ENCODE measurements at places on chromosomes 2 and 18.
A peak's percentile ranks its signal among the peaks of the same experiment; 100 is the strongest.

DNA sequence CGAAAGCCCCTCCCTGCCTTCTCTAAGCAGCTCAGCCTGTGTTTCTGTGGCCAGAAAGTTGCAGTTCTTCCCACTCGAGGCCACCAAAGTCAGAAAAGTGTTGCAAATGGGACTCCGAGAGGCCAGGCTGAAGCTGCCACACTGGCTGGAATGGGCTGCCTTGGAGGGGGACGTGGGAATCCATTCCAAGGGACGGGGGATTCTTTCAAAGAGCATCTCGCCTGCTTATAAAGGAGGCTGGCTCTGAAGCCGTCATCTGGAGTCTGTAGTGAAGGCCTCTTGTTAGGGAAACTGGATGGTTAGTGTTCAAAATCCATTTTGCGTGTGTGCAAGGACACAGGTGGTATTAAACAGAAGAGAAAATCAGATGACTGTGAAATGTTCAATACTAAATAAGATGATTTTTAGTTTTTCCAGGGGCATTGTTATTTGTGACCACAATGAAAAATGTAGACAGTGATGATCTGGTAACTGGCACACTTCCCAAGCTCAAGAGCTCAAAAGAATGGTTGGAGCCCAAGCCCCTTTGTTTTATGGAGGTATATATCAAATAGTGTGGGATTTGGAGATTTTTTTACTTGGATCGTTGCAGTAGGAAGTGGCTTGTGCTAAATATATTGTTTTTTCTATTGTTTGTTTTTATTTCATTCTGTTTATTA, 782 bp downstream of the FAM228B start:
- no peak for DNase-seq

GRCh38 chr18:9413576-9413975, 61.7 kb upstream of the RALBP1 start:
- peak; percentile 60 for DNase-seq

GRCh38 chr18:59783138-59783537, 85.9 kb upstream of the CCBE1 start:
- peak; percentile 38 for DNase-seq

GRCh38 chr2:128464456-128464855, 145.8 kb upstream of the HS6ST1 start:
- no peak for DNase-seq

GRCh38 chr2:8456151-8457091, 225.4 kb upstream of the ID2 start:
- DNase-seq: no peak

GRCh38 chr2:75317802-75318201, 118.5 kb upstream of the TACR1 start:
- DNase-seq: no peak

DNA sequence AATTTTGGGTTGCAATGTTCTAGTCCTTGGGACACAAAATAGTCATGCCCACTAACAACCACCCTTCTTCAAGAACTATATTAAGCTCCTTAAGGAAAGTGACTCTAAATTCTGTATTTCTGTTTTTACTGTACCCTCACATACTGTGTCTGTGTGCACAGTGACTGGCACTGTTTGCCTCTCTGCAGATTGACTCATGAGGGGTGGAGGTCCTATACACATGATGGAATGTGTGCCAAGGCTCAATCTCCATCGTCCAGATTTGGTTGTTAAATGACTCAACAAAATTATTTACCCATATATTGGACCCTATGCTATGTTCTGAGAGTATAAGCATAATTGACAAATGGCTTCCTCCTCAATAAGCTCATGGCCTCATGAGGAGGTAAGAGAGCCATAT, 126.6 kb upstream of the CWC22 start:
- no peak for DNase-seq

DNA sequence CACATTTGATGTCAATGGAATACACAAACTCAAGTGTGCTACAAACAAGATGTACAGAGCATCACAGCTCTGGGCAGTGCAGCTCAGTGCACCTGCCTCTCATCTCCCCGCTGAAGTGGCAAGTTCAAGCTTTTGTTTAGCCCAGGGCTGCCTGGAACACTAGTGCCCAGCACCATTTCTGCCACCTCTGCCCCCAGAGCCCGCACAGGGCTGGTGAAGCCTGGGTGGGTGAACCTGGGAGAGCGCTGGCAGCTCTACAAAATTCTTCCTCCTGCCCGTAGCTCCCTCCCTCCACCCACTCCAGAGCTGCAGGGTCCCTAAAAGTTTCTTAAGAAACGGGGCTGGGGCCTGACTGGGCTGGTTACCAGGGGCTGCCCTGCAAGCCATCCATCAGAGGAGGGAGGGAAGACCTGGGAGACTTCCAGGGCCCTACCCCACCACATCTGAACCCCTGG, 1.5 kb downstream of the HES6 start:
- DNase-seq: no peak

- no peak for DNase-seq
Measured at GRCh38 chr2:27727257-27727656, 44.3 kb upstream of the MRPL33 start.

DNA sequence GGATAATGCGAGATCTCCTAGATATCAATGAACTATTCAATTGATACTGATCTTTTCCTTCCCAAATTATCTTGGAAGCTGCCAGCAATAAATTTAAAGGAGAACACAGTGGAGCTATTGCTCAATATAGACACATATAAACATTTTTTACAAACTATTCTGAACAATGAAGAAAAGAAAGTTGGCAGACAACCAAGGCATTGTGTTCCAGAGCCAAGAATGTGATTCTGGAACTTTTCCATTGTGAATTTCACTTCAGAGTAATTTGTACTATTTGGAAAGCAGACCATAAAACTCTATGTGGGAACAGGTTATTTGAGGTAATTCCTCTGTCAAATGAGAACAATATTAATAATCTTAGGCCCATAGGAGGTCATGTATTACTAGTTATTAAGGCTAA, 588.2 kb downstream of the IRS1 start:
- no peak for DNase-seq

DNA sequence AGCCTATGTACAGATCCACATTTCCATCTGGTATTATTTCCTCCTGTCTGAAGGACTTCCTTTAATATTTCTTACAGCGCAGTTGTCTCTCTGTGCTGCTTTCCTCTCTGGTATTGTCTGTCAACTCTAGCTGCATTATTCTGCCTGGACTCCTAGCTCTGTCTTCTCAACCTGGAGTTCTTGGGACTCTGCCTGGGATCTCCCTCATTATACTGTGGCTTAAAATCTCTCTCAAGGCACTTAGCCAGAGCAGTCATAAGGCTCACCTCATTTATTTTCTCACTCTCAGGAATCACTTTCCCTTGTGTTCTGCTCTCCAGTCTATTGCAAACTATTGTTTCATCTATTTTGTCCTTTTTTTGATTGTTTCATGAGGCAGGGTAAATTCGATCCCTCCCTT, 850.4 kb downstream of the ERBB4 start:
- no peak for DNase-seq

DNA sequence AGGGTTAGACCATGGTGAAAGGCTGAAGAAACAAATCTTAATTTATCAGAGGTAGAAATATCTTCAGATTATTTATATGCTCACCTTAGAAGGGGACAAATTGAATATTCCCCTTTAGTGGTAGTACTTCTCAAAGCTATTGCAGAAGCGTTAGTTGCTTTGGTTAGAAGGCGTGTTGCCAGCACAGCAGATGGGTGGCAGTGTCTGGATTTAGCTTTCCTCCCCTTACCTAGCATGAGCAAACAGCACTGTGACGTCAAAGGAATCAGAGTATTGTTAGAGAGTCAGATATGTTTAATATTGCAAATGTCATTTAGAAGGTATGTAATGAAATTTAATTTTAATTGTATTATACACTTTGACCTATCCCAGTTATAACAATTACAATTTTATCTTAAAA, 27.2 kb upstream of the GALR1 start:
- DNase-seq: no peak

DNA sequence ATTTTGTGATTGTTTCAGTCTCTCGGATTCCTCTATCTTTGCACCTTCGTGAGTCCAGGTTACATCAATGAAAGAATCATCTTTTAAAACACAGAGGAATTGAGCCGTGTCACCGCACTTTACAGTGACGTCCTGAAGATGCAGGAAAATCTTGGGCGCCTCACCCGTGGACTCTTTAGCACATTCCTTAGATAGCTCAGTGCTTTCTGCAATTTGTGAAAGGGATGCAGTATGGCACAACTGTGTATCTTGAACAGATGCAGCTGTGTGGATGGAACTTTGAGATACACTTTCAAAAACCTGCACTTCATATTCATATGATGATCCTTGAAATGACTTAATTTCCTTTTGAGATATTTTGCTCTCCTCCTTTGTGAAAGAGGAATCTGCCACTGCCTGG, 50.9 kb downstream of the TTN start:
- no peak for DNase-seq

DNA sequence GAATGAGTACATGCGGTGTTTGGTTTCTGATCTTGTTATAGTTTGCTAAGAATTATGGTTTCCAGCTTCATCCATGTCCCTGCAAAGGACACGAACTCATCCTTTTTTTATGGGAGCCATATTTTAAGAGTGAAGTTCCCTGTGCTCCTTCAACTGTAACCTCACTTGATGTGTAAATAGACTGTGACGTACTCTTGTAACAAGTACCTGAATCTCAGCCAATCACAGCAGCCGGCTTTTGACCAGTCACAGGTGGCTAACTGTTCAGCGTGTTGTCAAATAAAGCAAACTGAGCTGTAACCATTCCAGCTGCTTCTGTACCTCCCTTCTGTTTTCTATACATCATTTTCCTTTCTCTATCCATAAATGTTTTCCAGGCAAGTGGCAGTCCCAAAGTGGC, 774.3 kb upstream of the HS6ST1 start:
- DNase-seq: no peak

DNA sequence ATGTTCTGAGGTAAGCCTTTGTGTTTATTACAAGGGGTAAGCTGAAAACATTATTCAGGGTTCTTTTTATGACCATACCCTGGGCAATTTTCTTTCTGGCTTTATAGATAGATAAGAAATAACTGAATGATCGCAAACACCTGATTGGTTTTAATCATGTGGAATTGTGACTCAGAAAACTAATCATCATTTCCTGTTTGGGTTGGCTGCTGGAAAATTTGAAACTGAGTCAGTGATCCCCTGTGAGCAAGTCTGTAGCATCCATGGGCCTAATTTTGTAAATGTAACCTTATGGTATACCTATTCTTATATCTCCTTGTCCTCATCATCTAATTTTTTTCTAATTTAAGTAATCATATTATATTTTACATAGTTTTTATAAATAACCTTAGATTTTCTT, 34.3 kb downstream of the CCDC68 start:
- DNase-seq: no peak

- DNase-seq: peak; percentile 85
Measured at GRCh38 chr2:111688482-111688881, 195.5 kb downstream of the ANAPC1 start.

- DNase-seq: peak; percentile 85
Measured at GRCh38 chr18:48293954-48294898, 115.0 kb downstream of the ZBTB7C start.

- DNase-seq: peak; percentile 92
Measured at GRCh38 chr2:26184555-26185303, 11.8 kb downstream of the GAREM2 start.

DNA sequence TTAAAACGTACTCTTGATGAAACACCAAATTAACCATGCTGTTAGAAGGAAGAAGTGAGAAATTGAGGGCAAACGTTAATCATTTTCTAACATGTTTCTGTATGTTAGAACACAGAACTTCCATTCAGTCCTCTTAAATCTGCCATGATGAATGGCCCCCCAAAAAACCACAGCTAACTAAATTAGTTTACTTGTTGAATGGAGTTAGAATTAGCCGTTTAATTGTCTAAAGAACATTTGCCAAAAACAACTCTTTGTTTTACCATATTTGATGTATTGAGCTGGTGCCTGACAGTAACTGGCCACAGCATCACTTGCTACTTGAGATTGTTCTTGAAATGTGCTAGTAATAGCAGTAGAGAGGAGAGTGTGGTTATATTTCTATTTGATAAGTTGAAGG, 12.7 kb downstream of the CCNYL1 start:
- no peak for DNase-seq

- peak; percentile 47 for DNase-seq
Measured at GRCh38 chr2:88054782-88055370, 707 bp downstream of the KRCC1 start.

DNA sequence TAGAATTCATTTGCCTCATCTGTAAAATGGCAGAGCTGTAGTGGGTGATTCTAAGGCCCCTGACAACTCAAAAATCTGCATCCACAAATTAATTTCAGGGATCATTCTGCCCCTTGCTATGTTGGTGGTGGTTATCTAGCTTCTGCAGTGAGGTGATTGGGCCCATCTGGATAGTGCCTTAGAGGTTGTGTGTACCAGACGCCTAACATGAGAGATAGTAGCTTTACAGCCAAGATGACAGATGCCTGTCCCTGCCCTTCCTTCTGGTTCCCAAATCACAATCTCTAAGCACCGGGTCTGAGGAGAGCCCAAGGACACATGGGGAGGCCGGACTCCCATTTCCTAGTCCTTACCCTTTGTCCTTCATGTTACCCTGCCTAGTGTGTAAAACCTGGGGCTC, 51.1 kb upstream of the TNP1 start:
- DNase-seq: no peak

GRCh38 chr2:20224716-20225293, at the start of gene SDC1:
TSS of gene SDC1 (minus strand) at chr2:20225130. CDS start at chr2:20224867, 263 bp downstream.
- peak; percentile 84 for DNase-seq

All from right hindlimb (tissue), 1 donor.